SHP77 treated with DMSO at 0.1 percent for 48 hours (cell line): ENCODE measurements at places on chromosomes 1 and 21.

DNA sequence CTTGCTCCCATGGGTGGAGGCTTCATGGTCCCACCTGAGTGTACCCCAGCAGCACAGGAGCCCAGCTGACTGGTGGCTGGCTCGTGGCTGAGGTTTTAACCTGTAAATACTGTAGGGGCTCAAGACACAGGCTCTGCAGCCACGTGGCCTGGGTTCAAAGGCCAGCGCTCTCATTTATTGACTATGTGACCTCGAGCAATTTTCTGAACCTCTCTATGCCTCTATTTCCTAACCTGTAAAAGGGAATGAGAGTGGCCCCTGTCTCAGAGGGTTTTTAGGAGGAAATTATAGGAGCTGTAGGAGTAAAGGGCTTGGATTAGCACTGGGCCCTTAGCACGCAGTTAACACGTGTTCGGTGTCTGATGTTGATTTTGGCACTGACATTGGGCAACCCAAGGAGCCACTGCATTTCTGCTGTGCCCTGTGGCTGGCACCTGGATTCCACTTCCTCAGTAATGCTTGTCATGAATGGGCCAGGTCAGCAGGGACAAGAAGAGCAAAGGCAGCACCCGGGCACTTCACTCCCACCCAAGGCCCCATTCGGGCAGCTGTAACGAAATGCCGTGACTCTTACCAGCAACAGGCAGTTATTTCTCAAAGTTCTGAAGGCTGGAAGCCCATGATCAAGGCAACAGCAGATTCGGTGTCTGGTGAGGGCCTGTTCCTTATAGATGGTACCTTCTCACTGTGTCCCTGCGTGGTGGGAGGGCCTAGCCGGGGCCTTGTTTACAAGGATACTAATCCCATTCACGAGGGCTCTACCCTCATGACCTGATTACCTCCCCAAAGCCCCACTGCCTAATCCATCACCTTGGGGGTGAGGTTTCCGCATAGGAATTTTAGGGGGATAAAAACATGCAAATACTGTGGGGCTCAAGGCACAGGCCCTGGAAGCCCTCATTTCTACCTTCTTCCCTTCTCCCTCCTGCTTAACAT lies 25.2 kb downstream of the ARHGEF10L start:
- DNase-seq: peak; percentile 20

DNA sequence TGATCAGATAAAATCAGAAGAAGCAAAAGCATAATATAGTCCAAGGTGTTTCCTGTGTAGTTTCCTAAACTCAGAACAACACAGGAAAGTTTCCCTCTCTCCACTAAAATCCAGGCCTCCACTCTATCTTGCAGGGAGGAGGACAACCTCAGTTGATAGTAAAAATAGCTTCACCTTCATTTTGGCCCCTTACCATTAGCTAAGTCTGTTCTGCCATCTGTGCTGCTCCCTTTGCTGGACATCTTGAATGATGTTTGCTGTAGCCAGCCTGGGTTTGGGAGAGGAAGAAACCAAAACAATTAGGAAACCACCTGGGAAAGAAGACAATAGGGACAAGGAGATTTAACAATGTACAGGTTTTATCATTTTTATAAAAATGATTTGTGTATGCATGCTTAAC lies 18.6 kb downstream of the DCAF8 start:
- DNase-seq: no peak

DNA sequence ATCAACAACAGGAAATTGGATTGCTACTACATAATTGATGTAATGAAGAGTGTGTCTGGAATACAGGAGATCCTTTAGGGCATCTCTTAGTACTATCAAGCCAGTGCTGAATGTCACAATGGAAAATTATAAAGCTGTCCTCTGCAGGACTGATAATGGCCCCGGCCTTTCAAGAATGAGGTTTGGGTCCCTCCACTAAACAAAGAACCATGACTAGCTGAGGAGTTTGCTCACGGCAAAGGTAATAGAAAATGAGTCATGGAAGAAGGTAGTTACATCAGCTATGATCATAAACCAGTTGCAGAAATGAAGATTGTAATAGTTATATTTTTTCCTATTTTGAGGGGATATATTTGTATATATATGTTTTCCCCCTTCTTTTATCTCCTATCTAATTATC lies 145.8 kb downstream of the KCNJ6 start:
- no peak for DNase-seq

DNA sequence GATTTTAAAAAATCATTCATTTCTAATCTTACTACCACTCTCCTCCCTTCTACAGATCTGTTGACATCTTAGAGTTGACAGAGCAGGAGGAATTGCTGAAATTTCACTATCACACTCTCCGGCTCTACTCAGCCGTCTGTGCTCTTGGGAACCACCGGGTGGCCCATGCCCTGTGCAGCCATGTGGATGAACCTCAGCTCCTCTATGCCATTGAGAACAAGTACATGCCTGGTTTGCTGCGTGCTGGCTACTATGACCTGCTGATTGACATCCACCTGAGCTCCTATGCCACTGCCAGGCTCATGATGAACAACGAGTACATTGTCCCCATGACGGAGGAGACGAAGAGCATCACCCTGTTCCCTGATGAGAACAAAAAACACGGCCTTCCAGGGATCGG lies 276.7 kb downstream of the ZP4 start:
- DNase-seq: no peak

GRCh38 chr1:91761295-91761721 lies 124.6 kb downstream of the TGFBR3 start:
- DNase-seq: no peak
